Activated CD4-positive, alpha-beta T cell treated with anti-CD3 and anti-CD28 coated beads, Interleukin-2, amount 10 ng/mL, durations not matched to agents 7 days and 5 days (primary cell): ENCODE measurements at places on chromosomes 5 and 9. TPM values are rescaled to one million over a fixed set of nuclear protein-coding genes. Genes with fewer than 3 reads are reported as not detected.

DNA sequence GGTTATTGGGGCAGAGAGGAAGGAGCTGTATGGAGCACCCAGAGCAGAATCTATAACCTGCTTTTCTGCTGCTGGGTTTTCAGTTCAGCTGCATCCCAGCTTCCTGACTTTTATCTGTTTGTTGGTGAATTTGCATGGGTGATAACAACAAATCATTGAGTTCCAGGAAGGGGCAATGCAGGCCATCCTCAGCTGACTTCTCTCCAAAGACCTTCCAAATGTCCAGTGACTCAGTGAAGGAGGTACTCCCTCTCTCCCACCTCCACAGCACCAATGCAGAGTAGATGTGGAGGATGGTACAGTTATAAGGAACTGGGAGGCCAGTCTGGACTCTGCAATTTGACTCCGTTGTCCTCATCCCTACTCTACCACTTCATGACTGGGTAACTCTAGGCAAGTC, 1.6 kb upstream of the TXN start:
- DNase-seq, result no peak

DNA sequence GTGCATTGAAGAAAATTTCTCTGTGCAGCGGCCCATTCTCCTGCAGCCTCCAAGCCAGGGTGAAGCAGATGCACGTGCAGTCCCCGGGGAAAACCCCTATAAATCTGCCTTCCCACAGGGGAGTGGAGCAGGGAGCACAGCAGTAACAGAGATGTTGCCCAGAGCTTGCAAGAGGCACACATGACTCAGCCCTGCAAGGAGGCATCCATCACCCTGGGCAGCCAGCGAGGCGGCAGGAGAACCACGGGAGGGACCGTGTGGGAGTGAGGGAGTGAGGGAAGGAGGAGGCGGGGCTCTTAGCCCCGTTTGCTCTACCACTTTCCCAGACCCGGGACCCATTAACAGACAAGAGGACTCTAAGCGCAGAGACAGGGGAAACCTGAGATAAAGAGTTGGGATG, 96.2 kb upstream of the ARAP3 start:
- DNase-seq, result no peak

GRCh38 chr5:14557791-14558415, 23.7 kb upstream of the OTULINL start:
- no peak for DNase-seq

DNA sequence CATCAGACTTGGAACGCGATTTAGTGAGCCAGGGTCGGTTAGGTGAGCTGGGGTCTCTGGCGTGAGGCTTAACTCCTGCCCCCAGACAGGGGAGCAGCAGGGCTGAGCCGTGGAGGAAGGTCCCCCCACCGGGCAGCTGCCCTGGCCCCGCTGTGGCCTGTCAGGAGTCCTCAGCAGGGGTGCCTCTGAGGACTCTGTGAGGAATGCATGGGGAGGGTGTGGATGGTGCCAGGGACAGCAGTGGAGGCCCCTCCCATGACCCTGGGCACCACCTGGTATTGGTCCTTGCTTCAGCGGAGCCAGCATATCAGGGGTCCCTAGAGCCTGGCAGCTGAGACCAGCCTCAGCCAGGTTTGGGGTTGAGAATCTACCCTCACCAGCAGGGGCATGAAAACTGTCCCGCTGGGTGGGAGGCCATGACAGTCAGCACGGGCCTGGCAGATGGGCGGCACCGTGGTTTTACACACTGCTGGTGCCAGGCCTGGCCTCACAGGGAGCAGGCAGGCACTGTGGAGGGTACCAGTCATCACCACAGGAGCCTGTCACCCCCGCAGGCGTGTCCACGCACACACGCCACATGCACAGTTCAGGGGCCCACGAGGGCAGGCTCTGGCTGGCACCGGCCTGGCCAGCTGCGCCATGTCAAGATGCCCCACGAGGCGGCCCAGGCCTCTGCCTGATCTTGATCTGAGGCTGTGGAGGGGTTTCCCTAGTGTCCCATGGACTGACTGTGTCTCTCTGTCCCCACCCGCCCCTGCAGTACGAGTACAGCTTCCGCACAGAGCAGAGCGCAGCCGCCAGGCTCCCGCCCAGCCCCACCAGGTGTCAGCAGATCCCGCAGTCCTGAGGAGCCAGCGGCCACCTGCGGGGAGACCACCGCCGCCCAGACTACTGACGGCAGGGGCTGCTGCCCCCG, 111.1 kb upstream of the LMX1B start:
- DNase-seq, result no peak

- no peak for DNase-seq
Measured at GRCh38 chr5:114305402-114306207, 56.3 kb upstream of the KCNN2 start.

- DNase-seq, result no peak
Measured at GRCh38 chr5:79837761-79838551, 148.3 kb downstream of the CMYA5 start.

PFN3 gene
- total RNA-seq, result not detected

DNA sequence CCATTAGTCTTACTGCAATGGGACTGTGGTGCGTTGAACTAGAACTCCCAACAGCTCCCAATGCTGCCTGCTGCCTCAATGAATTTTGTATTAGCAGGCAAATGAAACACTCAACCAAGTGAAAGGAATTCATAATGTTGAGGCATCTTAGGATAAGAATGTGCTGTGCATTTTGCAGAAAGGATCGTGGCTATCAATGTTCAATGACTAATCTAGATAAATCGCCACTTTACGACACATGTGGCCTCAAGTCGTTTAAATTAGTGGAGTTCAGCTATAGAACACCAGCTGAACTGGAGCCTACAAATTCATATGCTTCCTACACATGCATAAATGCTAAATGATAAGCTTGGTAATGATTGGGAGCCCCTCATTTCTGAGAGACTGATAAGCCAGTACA, 318.4 kb downstream of the PSAT1 start:
- no peak for DNase-seq

- no peak for DNase-seq
Measured at GRCh38 chr9:81790166-81790565, 100.8 kb upstream of the TLE1 start.

GRCh38 chr5:83038924-83039323, 38.3 kb downstream of the TMEM167A start:
- no peak for DNase-seq

DNA sequence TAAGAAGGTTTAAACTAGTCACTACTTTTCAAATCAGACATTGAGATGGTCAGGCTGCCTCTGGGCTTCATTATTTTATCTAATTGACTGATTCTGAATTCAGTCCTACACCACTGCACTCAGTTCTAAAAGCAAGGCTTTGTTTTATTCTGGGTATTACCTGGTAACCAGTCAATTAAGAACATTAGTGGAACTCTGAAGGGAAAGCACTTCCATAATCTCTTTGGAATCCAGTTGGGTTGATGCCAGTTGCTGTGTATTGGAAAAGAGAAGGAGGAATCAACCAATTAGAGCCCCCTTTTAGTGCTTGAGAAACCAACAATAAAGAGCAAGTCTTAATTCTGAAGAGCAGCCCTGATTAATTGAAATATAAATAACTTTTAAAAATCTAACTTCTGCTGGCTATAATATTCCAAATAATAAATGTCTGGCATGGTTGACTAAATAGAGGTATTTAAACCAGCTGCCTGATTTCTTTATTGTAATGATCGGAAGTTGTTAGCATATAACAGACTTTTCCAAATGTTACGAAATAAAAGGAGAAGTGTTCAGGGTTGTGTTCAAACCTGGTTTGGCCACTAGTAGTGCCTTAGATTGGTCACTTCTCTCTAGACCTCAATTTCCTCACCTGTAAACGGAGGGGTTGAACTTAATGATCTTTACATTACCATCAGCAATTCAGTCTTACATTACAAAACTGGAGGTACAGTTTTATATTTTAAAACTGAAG, 32.0 kb downstream of the CPEB4 start:
- DNase-seq, result no peak

- DNase-seq, result no peak
Measured at GRCh38 chr9:82295181-82295580, 306.6 kb downstream of the SPATA31D1 start.

GRCh38 chr9:121912812-121913627, 180.1 kb downstream of the TTLL11 start:
- no peak for DNase-seq

- DNase-seq, result no peak
Measured at GRCh38 chr9:7097040-7097715, 339.4 kb downstream of the KDM4C start.

- DNase-seq, result no peak
Measured at GRCh38 chr9:18638371-18639249, 164.7 kb downstream of the ADAMTSL1 start.

DNA sequence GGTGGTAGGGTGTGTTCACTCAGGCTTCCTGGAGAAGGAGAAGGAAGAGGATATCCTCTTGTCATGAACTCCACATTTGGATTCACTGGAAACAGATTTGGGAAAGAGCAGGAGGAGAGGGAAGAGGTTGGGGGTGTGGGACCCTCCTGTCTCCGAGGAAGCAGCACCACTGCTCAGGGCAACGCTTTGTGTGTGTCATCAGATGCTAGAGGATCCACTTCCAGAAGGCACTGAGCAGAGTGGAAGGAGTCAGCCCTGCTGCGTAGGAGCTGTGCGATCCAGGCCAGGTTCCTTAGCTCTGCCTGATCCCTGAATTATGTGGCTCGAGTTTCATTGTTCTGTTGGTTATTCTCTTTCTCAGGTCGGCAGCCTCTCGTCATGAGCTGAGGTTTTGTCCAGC, 37.3 kb upstream of the TJP2 start:
- DNase-seq, result no peak

DNA sequence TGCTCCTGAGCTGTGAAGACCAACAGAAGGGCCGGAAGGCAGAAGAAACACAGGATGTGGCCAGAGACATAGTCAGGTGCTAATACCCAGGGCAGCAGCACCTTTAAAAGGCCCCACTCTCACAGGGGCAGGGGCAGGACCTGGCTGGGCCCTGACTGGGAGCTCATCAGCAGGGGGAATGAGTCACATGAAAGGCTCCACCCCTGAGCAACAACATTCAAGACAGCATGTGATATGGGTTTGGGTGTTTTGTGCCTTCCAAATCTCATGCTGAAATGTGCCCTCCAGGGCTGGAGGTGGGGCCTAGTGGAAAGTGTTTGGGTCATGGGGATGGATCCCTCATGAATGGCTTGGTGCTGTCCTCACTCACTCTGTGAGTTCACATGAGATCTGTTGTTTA, 181.7 kb downstream of the ERCC6L2 start:
- DNase-seq, result no peak

RAB24 gene
- 34.4 TPM for total RNA-seq

- DNase-seq, result no peak
Measured at GRCh38 chr5:149641000-149641576, 59.8 kb downstream of the ARHGEF37 start.
